ENCODE measurements at places on chromosomes 1 and 21.

GRCh38 chr1:201602413-201603265, 63.7 kb downstream of the NAV1 start:
- DNase-seq, result no peak

DNA sequence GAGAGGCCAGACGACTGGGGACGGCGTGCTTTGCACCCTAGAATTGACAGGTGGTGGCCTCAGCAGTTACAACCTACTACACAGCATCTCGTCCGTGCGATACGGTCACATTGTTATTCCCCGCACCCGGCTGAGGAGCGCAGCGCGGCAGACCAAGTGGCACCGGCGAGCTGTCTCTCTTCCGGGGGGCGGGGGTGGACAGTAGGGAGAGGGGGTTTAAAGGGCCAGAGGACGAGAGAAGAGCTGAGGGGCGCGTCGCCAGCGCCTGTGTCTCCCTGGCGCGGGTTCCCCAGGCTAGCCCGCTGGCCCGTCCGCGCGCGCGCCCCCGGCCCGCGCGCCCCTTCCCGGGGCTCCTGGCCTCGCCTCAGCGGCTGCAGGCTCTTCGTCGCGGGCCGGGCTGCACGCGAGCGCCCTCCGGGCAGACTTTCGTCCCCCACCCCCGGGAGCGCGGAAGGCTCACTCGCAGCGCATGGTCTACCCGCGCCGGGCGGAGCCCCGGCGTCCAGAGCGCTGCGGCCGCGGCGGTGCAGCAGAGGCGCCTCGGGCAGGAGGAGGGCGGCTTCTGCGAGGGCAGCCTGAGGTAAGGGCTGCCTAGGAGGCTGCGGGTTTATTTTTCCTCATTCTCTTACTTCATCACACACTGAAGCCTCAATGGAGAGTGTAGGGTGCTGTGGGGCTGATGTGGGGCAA, at the start of gene PDE4B:
Gene PDE4B (plus strand): TSS at position 227 of the 690 bp plus-strand sequence.
- no peak for DNase-seq

DNA sequence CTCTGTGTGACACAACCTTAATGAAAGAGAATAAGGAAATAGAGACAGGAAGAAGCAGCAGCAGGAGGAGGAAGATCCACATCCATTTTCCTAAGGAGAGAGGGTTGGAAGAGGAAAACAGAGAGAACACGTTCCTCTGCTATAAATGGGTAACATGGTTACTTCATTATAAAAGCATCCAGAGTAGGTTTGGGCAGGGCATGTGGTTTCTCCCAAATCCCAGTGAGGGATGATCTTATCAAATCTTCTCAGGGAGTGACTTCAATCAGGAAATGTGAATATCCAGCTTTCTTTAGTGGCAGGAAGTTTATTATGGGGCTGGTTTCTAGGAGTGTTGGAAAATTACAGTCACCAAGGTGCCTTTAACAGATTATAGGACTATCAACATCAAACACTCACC, 11.1 kb downstream of the CYP2J2 start:
- no peak for DNase-seq

DNA sequence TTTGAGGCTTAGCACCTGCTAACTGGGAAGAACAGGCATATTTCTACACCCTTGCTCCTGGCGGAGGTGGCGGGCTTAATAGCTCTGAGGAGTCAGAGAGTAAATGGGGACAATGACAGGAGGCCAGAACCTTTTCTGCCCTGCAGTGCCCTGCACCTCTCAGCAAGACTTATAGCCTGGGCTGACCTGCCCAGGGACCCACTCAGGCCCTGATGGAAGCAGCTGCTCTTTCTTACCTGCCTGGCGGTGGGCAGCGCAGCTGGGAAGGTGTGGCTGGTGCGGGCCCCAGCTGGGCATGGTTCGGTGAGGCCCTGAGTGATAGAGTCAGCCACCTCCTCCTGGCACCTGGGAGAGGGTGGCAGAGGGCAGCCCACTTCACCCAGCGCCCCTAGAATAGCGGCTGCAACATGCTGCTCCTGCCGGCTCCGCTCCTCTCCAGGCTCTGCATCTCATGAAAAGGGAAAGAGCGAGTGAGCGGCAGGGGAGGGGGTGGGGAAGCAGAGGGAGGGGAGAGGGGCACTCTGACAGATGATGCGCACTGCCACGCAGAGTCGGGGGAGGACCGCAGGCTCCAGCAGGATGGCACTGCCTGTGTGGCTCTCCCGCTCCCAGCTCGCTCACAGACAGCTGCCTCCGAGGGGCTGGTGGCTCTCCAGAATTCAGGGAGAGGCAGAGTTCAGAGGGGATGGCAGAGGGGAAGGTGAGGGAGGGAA, at the start of gene RGS8:
Gene RGS8 (minus strand): TSS at position 472 of the 713 bp plus-strand sequence. CDS start 14,938 bp downstream, outside the sequence.
- no peak for DNase-seq

GRCh38 chr1:183194527-183195141, 8.6 kb downstream of the LAMC2 start:
- no peak for DNase-seq

GRCh38 chr1:226279498-226279897, 29.5 kb downstream of the LIN9 start:
- no peak for DNase-seq

DNA sequence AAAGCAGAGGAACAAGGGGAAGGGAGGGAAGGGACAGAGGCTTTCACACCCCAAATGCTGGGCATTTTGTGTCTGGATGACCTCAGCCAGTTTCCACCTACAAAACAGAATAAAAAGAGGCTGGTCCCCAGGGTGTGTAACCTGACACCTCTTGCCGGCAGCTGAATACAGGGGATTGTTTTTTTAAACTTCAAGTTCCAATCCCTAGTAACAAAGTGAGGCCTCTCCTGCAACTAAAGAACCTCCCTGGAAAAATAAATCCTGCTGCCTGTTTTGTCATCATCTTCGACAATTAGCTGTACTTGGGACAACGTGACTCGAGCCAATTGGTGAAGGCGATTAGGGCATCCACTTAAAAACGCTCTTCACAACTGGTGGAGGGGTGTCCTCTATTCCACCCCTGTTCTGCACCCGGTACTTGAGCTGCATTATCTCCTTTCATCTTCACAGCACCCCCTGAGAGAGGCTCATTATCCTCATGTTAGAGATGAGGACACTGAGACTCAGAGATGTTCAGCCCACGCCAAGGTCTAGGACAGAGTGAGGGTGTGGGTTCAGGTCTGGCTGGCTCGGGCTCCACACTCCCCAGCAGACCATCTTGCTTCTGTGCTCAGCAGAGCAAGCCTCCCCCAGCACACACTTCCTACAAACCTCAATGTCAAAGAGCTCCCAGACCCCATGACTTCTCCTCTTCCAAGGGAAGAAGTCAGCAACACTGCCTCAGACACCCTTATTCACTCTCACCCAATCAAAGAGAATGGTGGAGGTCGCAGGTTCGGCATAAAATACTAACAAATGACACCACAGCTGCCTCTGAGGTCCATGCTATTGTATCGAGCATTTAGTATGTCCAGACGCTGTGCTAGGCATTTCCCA, 15.2 kb downstream of the ITPKB start:
- no peak for DNase-seq

- peak; percentile 60 for DNase-seq
Observed at GRCh38 chr1:910311-910880, 13.3 kb upstream of the SAMD11 start.

DNA sequence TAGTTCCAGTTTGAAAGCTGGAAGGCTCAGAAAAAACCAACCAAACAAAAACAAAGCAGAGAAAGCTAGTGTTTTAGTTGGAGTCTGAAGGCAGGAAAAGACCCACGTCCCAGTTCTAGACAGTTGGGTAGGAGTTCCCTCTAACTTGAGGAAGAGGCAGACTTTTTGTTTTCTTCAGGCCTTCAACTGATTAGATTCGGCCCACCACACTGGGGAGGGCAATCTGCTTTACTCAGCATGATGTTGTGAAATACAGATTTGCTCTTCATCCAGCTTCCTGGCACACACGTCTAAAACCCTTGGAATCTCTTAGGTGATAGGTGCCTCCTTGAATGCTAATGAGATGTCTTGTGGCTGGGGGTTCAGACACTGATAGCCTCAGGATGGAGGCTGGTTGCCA, 49.1 kb upstream of the CSF3R start:
- no peak for DNase-seq

DNA sequence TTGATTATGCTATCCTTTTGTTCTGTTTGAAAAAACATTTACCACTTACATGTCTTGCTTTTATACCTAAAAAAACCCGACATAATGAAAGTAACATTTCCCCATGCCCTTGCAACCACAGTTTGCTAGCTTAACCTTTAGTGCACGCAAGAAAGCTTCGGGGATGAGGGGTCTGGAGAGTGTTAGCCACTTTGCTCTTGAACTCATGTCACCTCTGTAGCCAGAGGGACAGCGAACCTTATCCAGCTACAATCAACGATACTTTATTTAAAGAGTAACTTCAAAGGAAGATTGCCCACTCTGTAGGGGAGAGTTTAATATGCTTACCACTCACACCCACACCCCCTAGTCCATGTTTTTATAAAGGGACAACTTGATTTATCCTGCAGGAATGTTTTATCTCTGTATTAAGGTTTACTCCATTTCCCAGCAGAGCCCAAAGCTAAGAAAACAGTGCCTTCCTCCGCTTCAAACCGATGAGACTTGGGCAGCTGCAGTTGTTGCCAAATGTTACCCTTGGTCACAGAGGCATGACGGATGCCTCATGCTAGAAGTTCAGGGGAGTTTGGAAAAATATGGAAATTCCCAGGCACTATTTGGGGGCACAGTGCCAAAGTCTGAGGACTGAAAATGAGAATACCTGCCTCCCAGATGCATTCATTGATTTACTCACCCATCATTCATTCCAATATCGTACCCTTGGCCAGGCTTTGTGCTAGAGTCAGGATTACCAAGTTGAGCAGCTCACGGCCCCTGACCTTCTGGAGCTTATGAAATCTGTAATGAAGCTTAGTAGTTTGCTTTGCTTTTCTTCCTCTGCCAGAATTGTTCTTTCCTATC, 61.4 kb upstream of the VCAM1 start:
- DNase-seq, result no peak

DNA sequence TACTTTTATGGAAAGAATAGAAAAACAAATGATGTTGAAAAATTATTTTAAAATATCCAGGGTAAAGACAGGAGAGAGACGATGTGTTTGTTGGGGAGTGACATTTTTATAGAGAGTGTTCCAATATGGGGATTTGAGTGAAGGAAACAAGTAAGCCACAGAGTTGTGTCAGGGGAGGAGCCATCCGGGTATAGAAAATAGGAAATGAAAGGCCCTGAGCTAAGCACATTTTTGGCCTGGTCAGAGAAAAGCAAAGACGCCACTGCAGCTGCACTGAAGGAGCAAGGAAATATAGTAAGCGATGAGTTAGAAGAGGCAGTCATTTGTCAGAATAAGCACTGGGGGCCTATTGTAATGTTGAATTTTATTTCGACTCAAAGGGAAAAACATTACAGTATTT, 107.3 kb upstream of the ADGRL4 start:
- no peak for DNase-seq

- peak; percentile 82 for DNase-seq
Observed at GRCh38 chr1:39204441-39205081, at the start of gene MACF1. Gene MACF1 (plus strand): TSS chr1:39204695. CDS start chr1:39205023, 328 bp downstream.

DNA sequence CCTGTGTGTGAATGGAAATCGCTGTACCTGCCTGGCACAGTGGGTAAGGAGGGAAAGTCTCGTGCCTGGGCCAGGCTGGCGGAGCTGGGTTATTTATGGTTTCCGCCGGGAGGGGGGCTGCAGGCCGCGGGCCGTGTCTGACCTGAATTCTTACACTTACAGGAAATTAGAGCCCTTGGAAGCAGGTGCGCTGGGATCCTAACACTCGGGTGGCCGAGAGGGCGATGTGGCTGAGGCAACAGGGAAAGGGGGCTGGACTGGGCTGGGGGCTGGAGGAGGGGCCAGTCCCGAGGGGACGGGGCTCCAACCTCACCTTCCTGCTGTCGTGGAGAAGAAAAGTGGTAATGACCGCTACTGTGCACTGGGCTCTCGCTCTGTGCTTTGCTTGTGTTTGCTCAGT, 109.4 kb upstream of the WNT4 start:
- DNase-seq, result no peak

GRCh38 chr1:57218487-57219079, 205.3 kb downstream of the DAB1 start:
- DNase-seq, result no peak

DNA sequence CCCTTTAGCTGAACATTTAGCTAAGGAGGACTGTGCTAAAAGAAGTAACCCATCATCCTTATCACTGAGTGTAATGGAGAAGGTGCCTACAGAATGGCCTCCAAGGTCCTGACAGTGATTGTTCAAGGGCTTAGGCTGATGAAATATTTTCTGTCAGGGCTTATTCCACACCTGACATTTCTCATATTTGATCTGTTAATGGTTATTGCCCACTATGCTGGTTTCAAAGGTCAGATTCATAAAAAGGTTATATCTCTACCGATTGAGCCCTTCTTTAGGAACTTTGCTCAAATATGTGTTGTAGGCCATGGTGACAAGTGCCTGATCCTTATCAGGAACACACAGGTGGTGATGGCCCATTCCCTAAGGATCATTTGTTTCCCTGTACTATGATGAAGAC, 766.4 kb upstream of the ADGRL2 start:
- no peak for DNase-seq

DNA sequence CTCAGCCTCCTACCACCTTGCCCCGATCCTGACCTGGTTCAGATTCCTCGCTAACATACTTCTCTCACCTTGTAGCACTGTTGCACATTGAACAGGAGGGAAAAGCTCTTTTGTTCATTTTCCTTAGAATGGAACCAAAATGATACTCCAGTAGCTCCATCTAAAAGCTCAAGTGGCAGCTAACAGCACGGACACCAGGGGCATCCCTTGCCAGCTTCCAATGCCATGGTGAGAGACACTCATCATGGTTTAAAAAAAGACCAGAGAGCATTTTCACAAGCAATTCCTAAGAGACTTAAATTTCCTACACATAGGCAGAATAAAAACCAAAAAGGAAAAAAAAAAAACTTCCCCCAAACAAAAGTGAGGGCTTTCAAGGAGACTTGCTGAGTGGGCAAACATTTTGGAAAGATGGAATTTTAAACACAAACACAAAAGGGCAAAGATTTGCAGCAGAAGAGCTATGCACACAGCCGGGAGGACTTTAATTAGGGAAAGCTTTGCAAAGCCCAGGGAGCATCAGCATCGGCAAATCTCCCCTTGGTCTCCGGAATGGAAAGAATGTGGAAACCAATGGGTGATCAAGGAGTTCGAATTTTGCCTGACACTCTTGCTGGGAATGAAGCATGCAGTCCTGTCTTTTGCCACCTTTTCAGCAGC, 84.3 kb downstream of the CAPZB start:
- DNase-seq, result no peak

- DNase-seq, result no peak
Observed at GRCh38 chr21:31191553-31191952, 152.5 kb downstream of the TIAM1 start.
